Stimulated activated CD4-positive, alpha-beta T cell treated with anti-CD3 and anti-CD28 coated beads, TNF-alpha, amount 100 ng/mL, for 24 hours (primary cell): ENCODE measurements at places on chromosomes 6 and 20.

GRCh38 chr6:100186552-100186951, 192.5 kb upstream of the MCHR2 start:
- no peak for DNase-seq

GRCh38 chr6:110401585-110402176, 13.7 kb downstream of the DDO start:
- no peak for DNase-seq

DNA sequence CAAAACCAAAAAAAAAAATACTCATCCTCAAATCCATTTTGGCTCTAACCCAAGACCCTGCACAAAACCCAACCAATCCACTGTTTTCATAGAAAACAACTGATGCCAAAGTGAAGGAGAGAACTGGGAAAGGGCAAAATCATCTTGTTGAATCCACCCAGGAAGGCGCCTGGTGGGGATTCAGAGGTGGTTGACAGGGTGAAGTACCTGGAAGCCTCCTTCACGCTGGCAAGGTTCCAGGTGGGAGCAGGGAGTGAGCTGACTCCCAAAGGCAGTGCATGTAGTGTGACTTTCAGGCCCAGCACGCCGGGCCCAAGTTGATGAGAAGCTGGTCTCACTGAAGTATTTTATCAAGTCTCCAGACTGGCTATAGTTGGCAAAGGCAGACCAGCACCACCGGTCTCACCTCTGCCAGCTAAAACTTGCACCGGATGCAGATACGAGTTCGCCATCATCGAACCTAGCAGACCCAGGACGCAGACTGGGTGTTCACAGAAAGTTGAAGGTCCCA, 16.5 kb downstream of the PPP1R10 start:
- no peak for DNase-seq

DNA sequence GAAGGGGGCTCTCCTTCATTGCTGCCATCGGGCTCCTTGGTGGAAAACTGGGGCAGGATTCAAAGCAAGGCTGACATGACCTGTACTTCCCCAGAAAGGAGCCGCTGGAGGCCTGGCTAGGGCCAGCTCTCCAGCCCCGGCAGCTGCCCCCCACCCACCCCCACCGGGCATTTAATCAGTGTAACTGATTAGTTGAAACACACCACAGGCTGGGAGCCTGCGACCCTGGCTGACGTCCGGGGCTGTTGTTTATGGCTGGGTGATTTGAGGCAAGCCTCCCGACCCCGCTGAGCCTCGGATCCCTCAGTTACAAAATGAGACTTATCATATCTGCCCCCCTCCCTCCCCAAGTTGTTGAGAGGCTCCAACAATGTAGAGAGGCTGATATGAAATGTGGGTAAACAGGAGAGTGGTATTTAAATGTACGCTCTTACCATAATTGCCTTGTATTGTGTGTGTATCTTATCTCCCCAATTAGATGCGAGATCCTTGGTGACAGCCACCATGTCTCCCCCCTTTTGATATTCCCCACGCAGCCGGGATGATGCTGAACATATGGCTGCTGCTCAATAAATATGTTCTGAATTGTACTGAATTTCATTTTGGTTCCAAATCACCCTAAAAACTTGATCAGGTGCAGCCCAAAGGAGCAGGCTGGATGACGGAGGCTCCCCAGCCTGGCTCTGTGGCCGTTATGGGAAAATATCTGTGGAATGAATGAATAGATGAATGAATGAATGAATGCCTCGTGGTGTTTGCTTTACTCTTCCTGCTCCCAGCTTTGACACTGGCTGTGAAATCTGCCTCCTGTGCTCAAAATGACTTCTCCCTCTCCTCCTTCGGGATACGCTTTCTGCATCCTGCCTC, 31.8 kb upstream of the APCDD1L start:
- DNase-seq = no peak

- DNase-seq = no peak
Measured at GRCh38 chr6:142871910-142872331, 73.1 kb downstream of the HIVEP2 start.

- DNase-seq = no peak
Measured at GRCh38 chr6:105458551-105458950, 55.7 kb upstream of the PREP start.

- no peak for DNase-seq
Measured at GRCh38 chr6:73511796-73512195, 9.0 kb downstream of the EEF1A1 start.

DNA sequence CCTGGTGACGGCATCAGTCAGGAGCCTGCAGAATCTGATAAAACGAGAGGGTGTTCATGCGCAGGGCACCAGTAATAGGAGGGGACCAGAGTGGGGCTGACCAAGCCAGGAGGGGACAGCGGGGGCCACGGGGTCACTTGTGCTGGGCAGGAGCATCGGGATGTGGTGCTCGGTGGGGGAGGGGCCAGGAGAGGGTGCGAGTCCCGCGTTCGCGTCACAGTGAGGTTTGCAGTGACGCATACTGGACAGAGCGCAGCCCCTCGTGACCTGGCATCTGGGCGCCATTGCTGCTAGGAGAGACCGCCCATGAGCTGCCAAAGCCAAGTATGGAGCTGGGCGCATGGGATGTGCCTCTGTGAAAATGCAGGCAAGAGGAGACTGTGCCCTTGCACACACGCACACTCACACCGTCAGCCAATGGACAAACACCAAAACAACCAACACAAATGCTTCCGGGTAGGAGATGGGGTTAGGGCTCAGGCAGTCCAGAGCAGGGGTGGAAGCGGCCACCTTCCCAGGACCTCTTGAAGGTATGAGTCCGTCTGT, 13.9 kb upstream of the MTG2 start:
- no peak for DNase-seq

- no peak for DNase-seq
Measured at GRCh38 chr6:40485795-40486194, 101.4 kb downstream of the LRFN2 start.

GRCh38 chr6:170316071-170316470, 9.5 kb downstream of the FAM120B start:
- no peak for DNase-seq

DNA sequence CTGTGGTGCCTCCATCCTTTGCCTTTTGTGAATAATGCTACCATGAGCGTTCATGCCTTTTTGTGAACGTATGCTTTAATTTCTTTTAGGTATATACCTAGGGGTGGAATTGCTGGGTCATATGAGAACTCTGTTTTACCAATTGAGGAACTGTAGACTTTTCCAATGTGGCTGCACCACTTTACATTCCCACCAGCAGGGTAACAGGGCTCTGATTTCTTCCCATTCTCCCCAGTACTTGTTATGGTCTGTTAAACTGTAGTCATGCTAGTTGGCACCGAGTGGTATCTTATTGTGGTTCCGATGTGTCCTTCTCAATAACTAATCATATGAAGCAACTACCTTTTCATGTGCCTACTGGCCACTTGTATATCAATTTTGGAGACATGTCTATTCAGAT, 312.1 kb downstream of the GMDS start:
- DNase-seq = no peak

DNA sequence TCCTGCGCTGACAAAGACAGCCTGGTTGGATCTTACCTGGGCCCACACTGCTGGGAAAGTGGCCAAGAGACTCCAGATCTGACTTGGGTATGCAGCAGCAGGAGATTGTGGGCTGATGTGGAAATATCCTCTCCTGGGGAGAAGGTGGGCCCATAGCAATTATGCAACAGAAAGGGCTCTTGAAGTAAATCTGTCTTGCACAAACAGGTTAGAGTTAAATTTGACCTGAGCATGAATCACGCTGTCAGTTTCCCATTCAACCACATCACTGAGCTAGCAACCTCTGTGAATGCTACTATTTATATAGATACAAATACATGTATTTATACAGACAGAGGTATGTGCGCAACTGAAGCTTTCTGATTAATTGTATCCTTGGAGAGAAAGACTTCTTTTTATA, 28.3 kb upstream of the PDYN start:
- no peak for DNase-seq

DNA sequence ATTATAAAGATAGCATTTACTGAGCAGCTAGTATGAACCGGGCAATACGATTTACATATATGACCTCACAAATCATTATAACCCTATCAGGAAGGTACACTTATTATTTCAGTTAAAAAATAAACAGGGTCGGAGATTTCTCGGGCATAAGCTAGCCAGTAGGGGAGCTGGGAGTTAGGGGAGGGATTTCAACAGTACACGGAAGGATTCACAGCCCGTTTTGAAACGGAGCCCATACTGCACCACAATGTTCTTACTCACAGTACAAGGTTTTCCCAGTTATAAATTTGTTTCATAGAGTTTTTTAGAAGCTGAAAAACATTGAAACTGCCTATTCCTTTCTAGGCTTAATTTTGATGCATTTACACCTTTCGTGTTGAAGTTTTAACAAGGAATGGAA, 607.1 kb downstream of the HDGFL1 start:
- DNase-seq = no peak

DNA sequence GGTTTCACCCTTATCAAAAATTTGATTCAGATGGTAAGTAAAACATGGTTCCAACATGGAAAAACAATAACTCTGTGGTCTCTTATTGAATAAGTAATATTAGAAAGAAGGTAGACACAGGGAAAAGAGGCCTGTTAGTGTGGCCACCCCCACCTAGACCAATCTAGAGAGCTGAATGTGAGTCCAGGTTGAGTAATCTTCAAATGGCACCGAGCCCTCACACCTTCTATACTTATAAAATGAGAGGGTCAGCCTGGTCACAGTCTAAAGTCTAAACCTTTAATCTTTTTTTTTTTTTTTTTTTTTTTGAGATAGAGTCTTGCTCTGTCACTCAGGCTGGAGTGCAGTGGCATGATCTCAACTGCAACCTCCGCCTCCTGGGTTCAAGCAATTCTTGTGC, 6.9 kb downstream of the FAM184A start:
- no peak for DNase-seq

GRCh38 chr6:105815661-105816555, 270.2 kb upstream of the PRDM1 start:
- no peak for DNase-seq

DNA sequence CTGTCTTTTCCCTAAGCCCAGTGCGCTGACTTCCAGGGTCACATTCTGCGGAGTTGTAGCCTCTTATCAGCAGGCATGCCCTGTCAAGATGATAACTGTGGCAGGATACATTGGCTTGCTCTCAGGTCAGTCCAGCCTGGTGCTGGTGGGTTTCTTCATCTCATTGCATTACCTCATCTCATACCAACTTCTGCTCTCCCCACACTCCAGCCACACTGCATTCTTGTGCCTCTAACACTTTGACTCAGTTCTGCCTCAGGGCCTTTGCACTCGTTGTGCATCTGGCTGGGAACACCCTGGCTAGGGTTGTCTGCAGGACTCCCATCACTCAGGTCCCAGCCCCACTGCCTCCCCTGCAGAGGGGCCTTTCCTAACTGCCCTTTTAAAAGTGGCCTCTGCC, 110.3 kb upstream of the BACH2 start:
- no peak for DNase-seq

DNA sequence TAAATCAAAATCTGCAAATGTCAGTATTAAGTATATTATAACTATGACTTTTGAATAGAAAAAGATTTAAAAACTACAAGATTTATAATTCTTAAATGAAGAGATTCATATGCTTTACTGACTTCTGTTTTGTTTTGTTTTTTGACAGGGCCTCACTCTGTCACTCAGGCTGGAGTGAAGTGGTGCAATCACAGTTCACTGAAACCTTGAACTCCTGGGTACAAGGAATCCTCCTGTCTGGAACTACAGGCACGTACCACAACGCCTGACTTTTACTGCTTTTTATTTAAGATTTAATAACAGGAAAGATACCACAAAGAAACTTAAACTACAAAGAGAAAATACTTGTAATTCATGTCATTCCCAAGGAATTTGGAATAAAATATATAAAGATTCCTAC, 940.2 kb upstream of the CITED2 start:
- no peak for DNase-seq

GRCh38 chr6:48535582-48536009, 424.6 kb upstream of the PTCHD4 start:
- no peak for DNase-seq

DNA sequence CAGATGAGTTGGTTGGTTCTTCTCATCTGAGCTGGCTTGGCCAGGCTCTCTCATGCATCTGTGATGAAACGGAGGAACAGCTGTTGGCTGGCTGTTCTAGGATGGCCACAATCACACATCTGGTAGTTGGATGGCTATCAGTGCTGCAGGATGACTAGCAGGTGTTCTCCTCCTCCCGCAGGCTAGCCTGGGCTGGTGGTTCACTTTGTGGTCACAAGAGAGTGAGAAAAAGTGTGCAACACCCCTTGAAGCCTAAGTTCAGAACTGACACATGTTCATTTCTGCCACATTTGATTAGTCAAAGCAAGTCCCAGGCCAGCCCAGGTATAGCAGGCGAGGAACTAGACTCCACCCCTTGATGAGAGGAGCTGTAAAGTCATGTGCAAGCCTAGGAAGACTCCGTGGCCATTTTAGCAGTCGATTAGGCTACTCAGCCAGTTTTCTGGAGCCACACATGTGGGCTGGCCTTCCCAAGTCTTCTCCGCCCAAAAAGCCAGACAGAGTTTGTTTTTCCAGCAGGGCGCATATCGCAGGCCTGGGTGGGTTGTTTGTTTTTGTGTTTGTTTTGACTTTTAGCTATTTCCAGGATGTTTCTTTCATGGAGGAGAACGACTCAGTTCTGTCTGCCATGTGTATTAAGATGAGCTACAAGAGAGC, 120.8 kb downstream of the ISM1 start:
- DNase-seq = no peak

DNA sequence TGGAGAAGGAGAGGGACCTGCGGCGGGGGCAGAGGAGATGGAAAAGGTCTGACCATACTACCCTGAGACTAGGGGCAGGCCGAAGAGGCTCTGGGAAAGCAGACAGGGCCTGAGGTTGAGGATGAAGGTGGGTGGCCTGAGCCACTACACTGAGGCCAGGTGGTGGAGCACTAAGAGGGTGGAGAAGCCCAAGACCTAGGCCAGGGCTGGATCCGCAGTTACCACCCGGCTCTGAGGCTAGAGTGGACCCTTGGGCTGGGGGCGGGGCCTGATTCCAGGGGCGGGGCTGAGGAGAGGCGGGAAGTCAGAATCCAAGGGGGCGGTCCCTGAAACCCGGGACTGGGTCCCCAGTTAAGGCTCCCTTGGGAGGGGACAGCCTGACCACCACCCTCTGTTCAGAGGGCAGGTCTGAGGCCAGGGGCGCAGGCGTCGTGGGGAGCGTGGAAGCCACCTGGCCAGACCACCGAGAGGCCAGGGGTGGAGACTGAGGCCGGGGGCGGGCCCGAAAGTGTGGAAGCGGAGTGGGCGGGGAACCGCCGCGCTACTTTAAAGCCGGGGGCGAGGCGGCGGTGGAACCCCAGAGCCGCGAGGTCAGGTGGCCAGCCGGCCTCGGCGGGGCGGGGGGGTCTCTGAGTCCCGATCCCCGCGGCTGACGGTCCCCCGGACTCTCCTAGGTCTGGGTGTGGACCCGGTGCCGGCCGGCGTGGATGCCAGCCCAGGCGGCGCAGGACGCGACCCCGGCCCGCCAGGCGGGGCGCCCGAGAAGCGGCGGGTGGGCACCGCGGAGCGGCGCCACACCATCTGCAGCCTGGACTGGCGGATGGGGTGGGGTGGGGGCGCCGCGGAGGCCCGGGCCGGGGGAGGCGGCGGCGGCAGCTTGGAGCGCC, 8.3 kb downstream of the CCM2L start:
- no peak for DNase-seq
